ENCODE measurements at places on chromosomes 13 and 19.

- no peak for DNase-seq
These were observed 8.8 kb upstream of the LRRC63 start for GRCh38 chr13:46202966-46203365.

- DNase-seq = no peak
These were observed 196.5 kb downstream of the TEX29 start for GRCh38 chr13:111516712-111517640.

DNA sequence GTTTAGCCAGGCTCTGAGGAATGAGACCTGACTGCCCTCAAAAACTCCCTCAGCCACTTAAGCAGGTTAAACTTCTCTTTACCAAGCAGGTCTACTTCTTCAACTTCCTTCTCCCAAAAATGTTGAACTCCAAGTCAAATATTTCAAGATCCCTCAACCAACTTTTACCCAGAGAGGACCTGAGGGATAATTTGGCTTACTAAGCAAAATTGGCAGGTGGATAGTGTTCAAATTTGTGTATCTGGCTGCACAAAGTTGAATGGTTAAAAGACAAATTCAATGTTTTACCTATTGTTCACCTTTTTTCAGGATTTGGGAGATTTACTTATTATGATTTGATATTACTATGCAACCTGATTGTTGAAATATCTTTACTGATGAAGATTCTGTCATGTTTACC is 293.0 kb upstream of the SOX21 start:
- DNase-seq = no peak

GRCh38 chr19:5036698-5037563 is 68.0 kb downstream of the KDM4B start:
- no peak for DNase-seq

DNA sequence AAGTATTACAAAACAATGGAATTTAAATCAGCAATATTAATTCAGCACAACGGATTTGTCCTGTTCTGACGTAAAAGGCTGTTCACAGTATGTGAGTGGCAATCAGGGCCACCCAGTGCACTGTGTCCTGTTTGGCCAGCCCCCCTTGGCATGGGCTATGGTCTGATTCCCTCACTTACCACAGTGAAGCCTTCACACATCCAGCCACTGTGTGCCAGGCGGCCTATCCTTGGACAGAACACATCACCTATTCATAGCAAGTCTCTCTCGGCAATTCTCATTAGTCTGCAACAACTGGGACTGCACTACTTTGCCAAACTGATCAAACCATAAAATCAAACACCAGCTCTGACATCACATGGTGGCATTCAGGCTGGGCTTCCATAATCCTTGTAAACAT is 221.5 kb upstream of the TSHZ3 start:
- DNase-seq = no peak

GRCh38 chr13:92573467-92574057 is 653.0 kb upstream of the GPC6 start:
- DNase-seq = peak; percentile 14

- no peak for DNase-seq
These were observed 64.4 kb upstream of the NPAS1 start for GRCh38 chr19:46954993-46955812.

GRCh38 chr19:54317108-54317964 is 4.4 kb upstream of the LILRA5 start:
- no peak for DNase-seq

DNA sequence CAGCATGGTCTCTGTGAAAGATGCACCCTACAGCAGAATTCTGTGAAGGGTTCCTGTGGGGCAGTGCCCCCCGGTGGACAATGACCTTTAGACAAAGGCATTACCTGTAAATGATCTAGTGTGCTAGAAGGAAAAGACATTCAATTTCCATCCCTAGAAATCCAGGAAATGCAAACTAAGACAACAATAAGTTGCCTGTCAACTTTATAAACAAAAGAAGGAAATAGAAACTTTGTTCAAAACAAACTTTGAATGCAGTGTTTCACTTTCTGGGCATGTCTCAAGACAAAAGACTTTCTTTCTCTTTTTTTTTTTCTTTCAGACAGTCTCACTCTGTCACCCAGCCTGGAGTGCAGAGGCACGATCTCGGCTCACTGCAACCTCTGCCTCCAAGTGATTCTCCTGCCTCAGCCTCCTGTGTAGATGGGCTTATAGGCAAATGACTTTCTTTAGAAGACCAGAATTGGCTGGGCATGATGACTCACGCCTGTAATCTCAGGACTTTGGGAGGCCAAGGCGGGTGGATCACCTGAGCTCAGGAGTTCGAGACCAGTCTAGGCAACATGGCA is 15.5 kb downstream of the TEX101 start:
- no peak for DNase-seq

- DNase-seq = peak; percentile 76
These were observed 34.4 kb upstream of the NANOS3 start for GRCh38 chr19:13842291-13843103.
